ENCODE measurements at places on chromosomes 7 and 10. TPM values are rescaled to one million over a fixed set of nuclear protein-coding genes. Genes with fewer than 3 reads are reported as not detected.

The IFIT1B gene
- not detected for total RNA-seq

The SLK gene
- total RNA-seq: 44.0 TPM

The PON3 gene
- not detected for total RNA-seq

The GNGT1 gene
- not detected for total RNA-seq

The PARP12 gene
- 26.9 TPM for total RNA-seq

The C1QL3 gene
- not detected for total RNA-seq

The ANXA8L1 gene
- total RNA-seq: not detected

The KIAA1549 gene
- total RNA-seq: 12.2 TPM

The PODXL gene
- 23.9 TPM for total RNA-seq

The WDR86 gene
- total RNA-seq: not detected
